SIG-M5 (cell line): ENCODE measurements at places on chromosomes 7 and 10.

DNA sequence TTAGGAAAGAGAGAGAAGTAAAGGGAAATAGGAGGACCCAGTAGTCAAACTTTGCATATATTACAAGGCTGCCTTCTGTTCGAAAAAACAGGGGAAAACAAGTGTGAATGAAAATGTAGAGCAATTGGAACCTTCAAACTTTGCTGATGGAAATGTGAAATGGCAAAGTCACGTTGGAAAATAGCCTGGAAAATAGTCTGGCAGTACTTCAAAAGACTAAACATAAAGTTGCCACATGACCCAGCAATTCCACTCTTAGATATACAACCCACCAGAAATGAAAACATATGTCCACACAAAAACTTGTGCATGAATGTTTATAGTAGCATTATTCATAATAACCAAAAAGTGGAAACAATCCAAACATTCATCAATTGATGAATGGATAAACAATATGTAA, 78.6 kb upstream of the IFRD1 start:
- DNase-seq = no peak

DNA sequence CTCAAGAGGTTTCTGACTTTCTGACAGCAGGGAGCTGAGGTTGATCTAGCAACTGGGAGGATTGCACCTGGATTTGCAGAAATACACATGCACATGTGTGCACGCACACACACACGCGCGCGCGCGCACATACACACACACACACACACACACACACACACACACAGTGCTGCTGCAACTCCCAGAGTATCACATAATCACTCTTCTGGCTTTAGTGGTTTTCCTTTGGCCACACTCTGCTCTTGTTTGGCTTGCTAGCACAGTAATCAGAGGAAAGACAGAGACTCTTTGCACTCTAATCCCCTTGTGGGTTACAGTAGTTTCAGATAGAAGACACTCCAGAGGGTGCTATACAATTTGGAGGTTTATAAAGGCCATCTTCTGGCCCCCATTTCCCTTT, 705.0 kb downstream of the AUTS2 start:
- DNase-seq = no peak

- no peak for DNase-seq
Observed at GRCh38 chr7:5083311-5083711, 37.7 kb downstream of the RBAK start.

- no peak for DNase-seq
Observed at GRCh38 chr10:109412353-109412752, 511.0 kb downstream of the XPNPEP1 start.

- DNase-seq = no peak
Observed at GRCh38 chr7:16465469-16466361, at the start of gene SOSTDC1. SOSTDC1 (minus strand) TSS chr7:16465738; CDS start chr7:16465668, 70 bp downstream.

DNA sequence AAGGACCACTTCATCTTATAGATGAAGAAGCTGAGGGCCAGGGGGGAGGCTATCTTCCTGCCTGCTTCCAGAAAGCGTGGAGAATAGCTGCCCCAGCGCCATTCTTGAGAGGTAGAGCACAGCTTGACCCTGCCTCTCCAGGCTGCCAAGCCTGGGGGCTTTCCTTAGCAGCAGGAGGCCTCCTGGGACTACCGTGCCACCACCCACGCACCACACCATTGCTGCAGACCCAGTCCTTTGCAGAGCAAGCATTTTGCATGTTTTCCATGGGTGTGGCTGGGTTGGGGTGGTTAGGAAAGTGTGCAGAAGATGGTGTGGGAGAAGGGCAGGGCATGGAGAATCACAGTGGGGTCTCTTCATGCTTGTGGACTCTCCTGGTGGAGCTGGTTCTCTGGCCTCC, 64.9 kb downstream of the TBXAS1 start:
- no peak for DNase-seq

GRCh38 chr7:93935102-93935501, 13.6 kb downstream of the GNG11 start:
- DNase-seq = no peak

- no peak for DNase-seq
Observed at GRCh38 chr10:110207011-110207804, at the start of gene MXI1. MXI1 (plus strand) TSS chr10:110207605; CDS start chr10:110207809, 204 bp downstream.

DNA sequence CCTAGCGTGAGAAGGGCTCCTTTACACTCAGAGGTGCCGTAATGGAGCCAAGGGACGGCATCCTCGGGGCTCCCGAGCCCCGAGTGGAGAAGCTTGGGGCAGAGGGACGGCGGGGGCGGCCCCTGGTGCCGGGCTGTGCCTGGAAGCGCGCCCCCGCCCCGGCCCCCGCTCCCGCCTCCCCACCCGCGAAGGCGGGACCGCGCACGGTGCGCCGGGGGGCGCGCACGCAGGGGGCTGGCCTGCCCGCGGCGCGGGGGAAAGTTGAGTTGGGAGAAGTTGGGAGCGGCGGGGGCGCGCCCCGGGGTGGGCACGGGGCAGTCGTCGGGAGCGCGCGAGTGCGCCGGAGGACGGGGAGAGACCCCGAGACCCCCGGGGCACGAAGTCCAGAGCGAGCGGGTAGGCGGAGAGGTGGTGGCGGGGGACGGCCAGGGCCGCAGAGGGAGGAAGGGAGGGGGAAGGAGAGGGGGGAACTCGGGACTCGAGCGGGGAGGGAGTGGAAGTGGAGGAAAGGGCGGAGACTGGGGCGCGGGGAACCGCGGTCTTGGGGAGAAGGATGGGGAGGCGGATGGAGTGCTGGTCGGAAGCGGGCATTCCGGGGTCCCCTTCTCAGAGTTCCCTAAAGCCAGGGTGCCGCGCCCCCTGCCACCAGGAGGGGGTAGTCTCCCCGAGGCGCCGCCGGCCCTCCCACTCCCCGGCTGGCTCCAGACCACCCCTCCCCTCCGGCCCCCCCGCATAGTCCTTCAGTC, at the start of gene SLC4A2:
Gene SLC4A2, plus strand, starts transcription at position 223 of the 746 bp plus-strand sequence. CDS start 2,399 bp downstream, outside the sequence.
- no peak for DNase-seq

DNA sequence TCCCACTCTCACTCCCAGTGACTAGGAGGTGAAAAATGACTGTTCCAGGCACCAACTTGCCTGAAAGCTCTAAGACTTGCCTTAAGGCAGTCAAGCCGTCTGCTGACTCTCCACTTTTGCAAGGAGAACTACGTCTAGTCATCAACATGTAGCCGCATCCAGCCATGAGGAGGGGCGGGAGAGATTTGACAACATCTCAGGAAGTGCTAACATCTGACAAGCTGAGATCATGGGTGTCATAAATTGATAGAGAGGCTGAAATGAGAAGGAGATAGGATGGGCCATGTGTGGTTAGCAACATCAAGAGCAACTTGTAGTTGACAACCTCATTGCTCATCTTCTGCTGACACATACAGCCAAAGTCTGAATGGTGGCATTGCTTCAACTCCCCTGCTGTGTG, 9.0 kb upstream of the TBXAS1 start:
- no peak for DNase-seq
